ENCODE measurements at places on chromosomes 7 and 10.
A peak's percentile ranks its signal among the peaks of the same experiment; 100 is the strongest.

DNA sequence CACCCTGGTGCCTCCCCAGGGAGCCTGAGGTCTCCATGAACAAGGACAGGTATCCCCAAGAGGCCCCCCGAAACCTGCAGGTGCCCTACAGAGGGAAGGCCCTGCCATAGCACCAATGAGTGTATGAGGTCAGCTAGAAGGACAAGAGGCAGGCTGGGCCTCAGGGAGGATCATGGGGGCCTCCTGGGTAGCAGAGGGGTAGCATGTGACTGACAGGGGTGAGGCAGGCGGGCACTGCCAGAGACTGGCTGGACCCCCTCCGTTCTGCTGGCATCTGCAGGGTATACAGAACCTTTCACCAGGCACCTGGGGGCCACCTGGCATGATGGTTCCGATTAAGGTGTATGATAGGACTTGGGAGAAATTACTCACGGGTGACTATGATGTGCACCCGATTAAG lies 79.2 kb upstream of the KCTD7 start:
- no peak for DNase-seq

DNA sequence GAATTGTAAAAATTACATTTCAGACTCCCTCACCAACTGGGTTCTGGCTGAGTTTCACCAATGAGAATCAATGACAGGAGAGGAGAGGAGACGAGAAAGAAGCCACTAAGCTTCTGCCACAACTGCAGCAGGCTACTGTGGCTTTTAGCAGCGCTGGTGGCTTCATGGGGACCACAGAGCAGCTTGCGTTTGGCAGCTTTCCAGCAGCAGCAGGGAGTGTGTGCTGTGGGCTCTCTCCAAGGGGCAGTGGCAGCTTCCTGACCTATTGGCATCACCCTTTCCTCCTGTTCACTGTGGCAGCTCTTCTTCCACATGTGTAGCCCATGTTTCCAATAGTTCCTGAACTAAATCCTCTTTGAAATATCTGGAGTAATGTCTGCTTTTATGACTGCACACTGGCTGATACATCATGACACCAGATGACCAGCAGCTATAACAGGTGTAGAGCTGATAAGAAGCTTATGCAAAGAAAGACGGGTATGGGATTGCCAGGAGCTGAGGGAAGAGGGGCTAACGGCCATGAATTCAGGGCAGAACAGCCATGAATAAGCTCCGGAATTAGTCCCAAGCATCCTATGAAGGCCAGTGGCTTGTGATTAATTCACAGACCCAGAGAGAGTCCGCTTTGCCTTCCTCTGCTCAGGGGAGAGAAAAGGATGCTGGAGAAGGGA lies 46.8 kb downstream of the KCNH2 start:
- DNase-seq = no peak

GRCh38 chr10:53899463-53900160 lies 901.4 kb downstream of the PCDH15 start:
- DNase-seq = no peak

DNA sequence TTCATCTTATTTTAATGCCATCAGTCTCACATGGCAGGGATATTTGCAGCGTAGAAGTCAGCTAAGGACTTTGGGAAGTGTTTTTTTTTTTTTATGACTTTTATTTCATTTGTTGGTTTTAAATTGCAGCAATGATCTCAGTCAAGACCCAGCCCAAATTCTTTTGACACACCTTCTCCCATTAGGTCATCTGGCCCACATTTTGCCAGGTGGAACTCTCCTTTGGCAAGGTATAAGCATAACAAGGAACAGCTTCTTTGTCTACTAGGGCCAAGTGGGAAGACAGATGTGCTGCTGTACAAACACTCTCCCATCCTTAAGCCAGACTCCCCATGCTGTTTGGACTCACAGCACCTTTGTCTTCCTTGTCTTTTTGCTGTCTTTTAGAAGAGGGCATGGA lies 41.8 kb downstream of the PLEKHA8 start:
- DNase-seq = no peak

DNA sequence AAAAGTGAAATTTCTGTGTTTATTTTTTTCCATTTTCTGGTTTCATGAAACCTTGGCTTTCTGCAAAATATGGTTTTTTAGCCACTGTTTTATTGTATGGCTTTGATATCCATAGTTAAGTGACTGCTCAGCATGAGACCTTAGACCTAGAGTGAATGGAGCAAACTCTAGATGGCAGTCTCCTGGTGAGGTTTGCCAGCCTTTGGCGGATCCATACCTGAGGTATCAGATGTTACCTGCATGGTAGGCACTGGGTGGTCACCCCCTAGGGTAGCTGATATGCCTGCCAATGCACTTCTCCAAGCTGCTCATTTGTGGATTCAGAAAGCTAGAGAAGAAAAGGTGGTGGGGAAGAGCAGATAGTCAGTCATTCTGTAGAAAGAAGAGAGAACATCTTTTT lies 17.4 kb upstream of the FZD8 start:
- peak; percentile 19 for DNase-seq

DNA sequence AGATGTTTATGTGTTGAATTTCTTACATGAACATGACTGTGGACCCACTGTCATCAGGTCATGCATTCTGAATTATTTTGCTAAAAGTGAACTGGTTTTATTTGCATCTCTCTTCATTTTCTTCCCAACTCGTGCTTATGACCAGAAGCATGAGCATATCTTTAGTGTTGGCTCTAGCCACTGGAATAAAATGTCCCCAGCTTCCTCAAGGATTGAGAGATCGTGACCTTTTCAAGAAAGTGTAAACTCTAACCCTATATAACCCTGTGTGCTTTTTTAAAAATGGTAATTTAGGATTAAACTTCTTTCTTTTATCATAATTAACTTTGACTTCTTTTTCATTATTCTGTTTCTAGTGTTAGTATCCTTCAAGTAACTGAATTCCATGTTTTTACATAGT lies 55.5 kb downstream of the VTI1A start:
- no peak for DNase-seq

- no peak for DNase-seq
These were observed 834.3 kb upstream of the COBL start for GRCh38 chr7:52150952-52151351.

DNA sequence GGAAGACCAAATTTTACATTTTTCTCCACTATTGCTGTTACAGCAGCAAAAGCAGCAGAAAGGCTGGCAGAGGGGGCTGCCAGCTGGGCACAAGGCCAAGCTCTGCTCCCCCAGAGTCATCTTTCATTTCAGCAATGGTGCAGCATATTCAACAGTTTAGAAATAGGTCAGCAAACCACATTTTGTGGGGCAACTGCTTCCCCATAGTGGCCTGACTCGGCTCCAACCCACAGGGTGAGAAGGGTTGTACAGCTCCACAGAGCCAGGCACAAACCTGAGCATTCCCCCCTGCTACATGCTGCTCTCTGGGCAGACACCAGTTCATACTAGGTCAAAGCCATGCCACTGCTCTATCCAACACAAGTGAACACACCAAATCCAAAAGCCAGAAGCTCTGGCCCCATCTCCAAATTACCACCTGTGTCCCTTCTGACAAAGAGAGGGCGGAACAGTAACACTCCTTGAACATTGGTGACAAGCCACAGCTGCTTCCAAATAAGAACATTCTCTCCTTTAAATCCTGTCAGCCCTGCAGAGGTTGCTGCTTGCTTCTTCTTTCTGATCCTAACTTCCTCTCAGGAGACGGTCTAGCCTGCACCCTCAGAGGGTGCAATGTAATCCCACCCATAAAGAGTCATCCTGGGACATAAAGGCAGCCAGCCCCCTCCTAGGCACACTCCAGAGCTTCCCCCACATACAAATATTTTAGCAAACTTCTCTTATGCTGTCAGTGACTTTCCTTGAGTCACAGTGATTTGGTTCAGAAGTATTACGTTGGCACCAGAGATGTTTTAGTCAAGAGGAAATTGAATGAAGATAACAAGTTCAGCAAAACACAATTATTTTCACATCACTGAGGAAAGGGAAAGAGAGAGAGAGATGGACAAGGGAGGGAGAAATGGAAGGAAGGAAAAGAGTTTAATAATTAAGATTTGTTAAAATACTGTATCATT lies 39.0 kb upstream of the SLIT1 start:
- DNase-seq = no peak

GRCh38 chr10:128859738-128860386 lies 607.2 kb upstream of the MGMT start:
- DNase-seq = peak; percentile 48

GRCh38 chr7:120793213-120793936 lies 64.6 kb downstream of the TSPAN12 start:
- DNase-seq = no peak

DNA sequence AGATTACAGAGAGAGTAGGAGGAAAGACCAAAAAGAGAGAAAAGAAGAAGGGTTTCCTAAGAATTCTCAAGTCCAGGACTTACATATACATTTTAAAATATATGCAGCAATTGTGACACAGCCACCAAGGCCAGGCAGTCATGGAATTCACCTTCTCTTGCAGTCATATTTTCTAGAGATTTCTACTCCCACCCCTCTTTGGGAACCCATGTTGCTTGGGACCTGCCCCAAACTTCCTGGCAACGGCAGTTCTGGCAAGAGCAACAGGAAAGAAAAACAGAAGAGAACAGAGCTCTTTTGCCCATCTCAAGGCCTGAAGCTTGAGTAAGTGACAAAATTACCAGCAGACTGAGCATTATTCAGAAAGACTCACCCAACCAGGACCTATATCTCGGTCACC lies 128.3 kb upstream of the ASAH2 start:
- DNase-seq = no peak

DNA sequence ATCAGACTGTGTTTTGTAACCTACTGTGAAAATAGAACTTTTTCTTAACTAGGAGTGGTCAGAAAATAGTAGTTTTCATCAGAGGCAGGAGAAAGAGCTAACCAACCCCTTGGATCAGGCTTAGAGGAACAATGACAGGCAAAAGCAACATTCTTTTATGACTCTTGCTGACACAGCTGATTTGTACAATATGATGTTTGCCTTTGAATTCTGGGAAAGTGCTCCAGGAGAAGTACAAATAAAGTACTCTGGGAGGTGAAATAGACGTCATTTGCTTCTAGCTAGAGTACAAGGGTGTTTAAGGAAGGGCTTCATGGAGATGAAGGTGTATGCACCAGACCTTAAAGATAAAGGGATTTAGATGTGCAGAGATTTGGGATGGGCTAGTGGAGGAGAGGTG lies 75.1 kb upstream of the KIAA1217 start:
- DNase-seq = no peak

DNA sequence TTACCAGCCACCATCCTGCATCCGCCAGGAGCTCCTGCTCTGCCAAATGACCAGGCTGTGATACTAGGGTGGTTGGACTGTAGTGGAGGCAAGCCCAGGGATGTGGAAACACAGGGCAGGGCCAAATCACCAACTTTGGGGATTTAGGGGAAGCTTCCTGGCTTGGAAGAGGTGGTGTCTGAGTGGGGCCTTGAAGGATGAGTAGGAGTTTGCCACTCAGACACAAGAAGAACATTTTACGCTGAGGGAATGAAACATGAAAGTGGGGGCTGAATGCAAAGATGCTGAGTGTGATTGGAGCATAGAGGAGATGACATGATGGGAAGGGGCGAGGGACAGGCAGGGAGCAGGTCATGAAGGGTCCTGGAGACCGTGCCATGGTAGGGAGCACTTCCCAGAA lies 329.5 kb downstream of the RPS24 start:
- DNase-seq = no peak

DNA sequence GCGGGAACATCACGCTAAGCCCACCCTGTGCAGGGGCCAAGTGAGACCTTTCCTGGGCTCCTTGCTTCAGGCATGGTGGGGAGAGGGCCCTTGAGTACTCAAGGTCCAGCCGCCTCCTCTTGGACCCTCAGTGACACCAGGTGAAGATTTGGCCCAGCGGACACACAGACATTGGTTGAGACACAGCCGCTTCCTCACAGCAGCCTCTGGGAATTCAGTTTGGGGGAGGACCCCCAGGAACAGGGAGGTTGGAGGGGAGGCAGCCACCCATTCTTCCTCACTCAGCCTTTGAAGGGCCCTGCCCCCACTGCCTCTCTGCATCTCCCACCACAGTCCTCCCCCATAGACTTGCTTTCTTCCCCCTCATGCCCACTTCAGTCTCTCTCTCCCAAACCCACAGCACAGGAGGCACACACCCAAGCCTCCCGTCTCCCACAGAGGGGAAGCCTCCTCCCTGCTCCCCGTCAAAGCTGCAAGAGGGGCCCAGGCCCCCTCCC lies 31.9 kb downstream of the ANXA8 start:
- DNase-seq = no peak

Data from mesendoderm (in vitro differentiated cells).